ENCODE measurements at places on chromosomes 5 and 9.
A peak's percentile ranks its signal among the peaks of the same experiment; 100 is the strongest.

GRCh38 chr5:80192507-80193241 is 63.2 kb downstream of the SERINC5 start:
- DNase-seq = no peak

GRCh38 chr9:7009065-7009464 is 251.3 kb downstream of the KDM4C start:
- DNase-seq = no peak

DNA sequence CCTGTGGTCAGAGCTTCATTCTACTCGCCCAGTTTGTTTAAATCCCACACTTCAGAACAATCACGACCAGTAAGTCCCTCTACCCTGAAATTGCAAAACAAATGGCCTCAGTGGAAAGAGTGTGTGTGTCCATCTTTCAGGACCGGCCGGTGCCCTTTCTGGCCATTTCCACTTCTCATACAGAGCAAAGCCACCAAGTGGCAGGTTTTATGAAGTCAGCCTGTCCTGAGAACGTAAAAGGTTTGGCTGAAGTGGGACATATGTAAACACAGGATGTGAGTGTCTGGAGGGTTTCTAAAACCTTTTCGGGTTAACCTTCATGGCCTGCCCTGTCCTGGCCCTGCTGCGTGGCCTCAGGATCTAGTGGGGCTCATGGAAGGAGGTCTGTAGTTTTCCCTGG is 24.7 kb downstream of the NXNL2 start:
- no peak for DNase-seq

- DNase-seq = peak; percentile 6
Observed at GRCh38 chr5:19988457-19988856, 457 bp upstream of the CDH18 start.

DNA sequence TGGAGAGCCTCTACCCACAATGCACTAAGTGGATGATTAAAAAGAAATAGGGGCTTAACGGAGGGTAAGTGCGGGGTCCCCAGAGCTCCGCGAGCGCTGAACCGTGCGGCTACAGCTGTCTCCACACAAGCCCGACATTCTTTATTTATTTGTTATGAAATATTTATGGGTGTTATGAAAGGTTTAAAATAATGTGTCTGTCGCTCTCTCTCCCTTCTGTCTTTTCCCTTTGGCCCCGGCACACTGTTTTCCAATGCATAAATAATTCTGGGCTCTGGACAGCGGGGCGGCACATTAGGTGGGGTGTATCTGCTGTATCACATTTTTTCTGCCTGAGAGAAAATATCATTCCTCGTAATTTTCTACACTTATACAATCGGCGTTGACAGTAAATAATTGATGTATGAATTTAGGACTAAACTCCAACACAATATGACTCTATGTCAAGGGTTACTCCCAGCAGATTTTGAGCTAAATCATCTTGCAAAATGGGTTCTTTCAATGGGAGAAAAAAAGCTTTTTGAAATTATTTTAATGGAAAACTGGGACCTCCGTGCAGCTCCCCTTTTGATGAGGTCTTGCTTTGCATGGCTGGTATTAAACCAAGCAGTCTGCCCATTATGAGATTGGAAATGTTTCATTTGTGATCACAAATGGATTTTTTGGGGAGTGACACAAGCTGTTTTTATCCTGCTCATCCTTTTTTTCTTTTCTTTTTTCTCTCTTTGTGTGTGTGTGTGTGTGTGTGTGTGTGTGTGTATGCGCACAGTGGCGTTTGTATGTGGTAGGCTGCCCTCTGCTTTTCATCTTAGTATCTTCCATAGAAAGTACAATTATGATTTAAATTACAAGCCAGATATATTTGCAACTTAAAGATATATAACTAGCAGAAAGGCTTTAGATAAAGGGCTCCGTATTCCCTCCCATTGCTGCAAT is 370.6 kb upstream of the IRX4 start:
- no peak for DNase-seq

DNA sequence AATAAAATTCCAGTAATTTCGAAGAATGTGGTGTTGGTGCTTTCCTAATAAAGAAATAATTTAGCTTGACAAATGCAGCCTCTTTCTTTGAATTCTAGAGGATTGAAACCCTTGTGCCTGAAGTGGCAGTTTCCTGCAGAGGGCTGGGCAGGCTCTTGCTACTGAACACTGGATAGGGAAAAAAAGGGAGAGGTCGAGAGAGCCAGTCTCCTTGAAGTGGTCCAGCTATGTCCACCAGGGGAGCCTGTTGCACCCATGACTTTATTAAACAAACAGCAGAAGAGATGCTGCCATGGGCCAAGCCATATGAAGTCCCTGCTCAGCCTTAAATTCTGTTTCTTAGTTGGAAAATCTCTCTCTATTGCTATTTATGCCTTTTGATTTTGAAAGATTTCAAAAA is 178.4 kb downstream of the SMARCA2 start:
- DNase-seq = no peak

- no peak for DNase-seq
Observed at GRCh38 chr9:78038620-78039300, 7.1 kb upstream of the GNAQ start.

- no peak for DNase-seq
Observed at GRCh38 chr5:40594811-40595210, 84.9 kb upstream of the PTGER4 start.

- DNase-seq = no peak
Observed at GRCh38 chr5:116421080-116421629, 153.5 kb downstream of the SEMA6A start.

- peak; percentile 12 for DNase-seq
Observed at GRCh38 chr9:5499889-5500398, 10.4 kb upstream of the PDCD1LG2 start.

DNA sequence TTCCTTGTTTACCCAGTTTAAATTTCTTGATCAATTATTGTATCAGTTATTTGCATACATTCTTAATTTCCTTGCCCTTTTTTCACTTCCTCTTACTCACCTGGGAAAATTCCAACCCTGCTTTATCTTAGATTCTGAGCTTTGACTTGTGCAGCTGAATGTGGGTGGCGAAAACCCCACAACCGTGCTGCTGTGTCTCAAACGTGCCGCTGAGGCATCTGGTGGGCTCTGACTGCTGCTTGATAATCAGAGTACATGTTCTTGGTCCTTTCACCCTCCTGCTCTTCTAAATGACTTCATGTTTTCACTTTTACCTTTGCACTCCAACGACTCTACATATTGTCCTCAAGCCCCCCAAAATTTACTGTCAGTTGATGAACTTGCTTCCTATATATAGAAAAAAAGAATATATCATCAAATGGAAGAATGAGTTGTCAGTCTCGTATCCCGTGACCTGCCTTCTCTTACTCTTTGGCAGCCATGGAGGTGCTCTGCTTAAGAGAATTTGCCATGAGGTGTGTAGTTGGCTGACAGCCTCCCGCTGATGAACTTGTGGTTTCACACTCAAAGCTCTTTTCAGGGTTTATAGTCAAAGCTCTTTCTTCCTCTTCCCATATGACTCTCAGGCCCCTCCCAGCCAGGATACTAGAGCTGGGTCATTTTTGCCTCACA is 14.0 kb upstream of the JAK2 start:
- no peak for DNase-seq

GRCh38 chr5:68884883-68885282 is 208.9 kb upstream of the SLC30A5 start:
- peak; percentile 2 for DNase-seq
